ENCODE measurements at places on chromosomes 6 and 20. TPM values are rescaled to one million over a fixed set of nuclear protein-coding genes. Genes with fewer than 3 reads are reported as not detected.

SRSF12 gene
- total RNA-seq, result not detected

SPATA2 gene
- 1.9 TPM for total RNA-seq

EYS gene
- total RNA-seq, result 0.50 TPM

KIAA1755 gene
- 4.1 TPM for total RNA-seq

CLDN20 gene
- total RNA-seq, result not detected

ADGRF1 gene
- not detected for total RNA-seq

HTR1B gene
- 0.15 TPM for total RNA-seq

MYLK4 gene
- 0.44 TPM for total RNA-seq

ITPR3 gene
- 77.4 TPM for total RNA-seq

LY6G6D gene
- not detected for total RNA-seq

HUS1B gene
- total RNA-seq, result 0.99 TPM

APCDD1L gene
- 17.5 TPM for total RNA-seq

CST11 gene
- total RNA-seq, result not detected

TBCC gene
- 52.5 TPM for total RNA-seq

SLC2A10 gene
- 90.1 TPM for total RNA-seq

HLA-DRB5 gene
- 0.15 TPM for total RNA-seq

ASIP gene
- not detected for total RNA-seq

PSMB9 gene
- 42.3 TPM for total RNA-seq

BHLHE23 gene
- not detected for total RNA-seq

OPRM1 gene
- not detected for total RNA-seq

BRPF3 gene
- total RNA-seq, result 14.4 TPM

FOXC1 gene
- 7.6 TPM for total RNA-seq

WFDC10B gene
- not detected for total RNA-seq

SLC22A7 gene
- not detected for total RNA-seq

CALHM4 gene
- total RNA-seq, result not detected

CLIC5 gene
- not detected for total RNA-seq

OR12D3 gene
- total RNA-seq, result not detected

ZNF217 gene
- 25.5 TPM for total RNA-seq

BMP6 gene
- 1.3 TPM for total RNA-seq

THEMIS gene
- total RNA-seq, result not detected

PRSS35 gene
- 4.3 TPM for total RNA-seq

MCM3 gene
- total RNA-seq, result 16.5 TPM

ADGB gene
- total RNA-seq, result not detected

XKR7 gene
- total RNA-seq, result under 0.01 TPM

PLEKHG1 gene
- total RNA-seq, result 6.3 TPM

SAMD3 gene
- 5.1 TPM for total RNA-seq

TCF15 gene
- total RNA-seq, result not detected

SLC17A3 gene
- not detected for total RNA-seq

KCNK15 gene
- 0.29 TPM for total RNA-seq

COL11A2 gene
- 0.15 TPM for total RNA-seq

XPO5 gene
- 22.3 TPM for total RNA-seq

Data from smooth muscle cell of trachea (primary cell).